ENCODE measurements at places on chromosomes 3 and 15.

- DNase-seq = peak; percentile 42
These were observed 394.5 kb upstream of the DPPA4 start for GRCh38 chr3:109731639-109732473.

DNA sequence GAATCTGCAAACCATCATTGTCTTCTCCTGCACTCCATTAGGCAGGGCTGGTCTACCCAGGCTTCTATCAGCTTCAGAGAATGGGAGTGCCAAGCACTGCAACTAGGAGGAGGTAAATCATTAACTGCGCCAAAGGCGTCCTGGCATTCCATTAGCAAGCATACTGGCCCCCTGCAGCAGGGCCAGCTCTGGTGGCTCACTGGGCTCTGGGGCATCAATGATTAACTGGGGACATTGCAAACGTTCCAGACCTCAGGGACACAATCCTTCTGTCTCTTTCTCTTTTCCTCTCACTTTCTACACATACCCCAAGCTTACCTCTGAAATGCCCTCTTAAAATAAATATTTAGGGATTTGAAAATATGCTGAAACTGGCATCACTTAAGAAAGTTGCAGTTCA, 129.0 kb downstream of the MYLK start:
- no peak for DNase-seq

DNA sequence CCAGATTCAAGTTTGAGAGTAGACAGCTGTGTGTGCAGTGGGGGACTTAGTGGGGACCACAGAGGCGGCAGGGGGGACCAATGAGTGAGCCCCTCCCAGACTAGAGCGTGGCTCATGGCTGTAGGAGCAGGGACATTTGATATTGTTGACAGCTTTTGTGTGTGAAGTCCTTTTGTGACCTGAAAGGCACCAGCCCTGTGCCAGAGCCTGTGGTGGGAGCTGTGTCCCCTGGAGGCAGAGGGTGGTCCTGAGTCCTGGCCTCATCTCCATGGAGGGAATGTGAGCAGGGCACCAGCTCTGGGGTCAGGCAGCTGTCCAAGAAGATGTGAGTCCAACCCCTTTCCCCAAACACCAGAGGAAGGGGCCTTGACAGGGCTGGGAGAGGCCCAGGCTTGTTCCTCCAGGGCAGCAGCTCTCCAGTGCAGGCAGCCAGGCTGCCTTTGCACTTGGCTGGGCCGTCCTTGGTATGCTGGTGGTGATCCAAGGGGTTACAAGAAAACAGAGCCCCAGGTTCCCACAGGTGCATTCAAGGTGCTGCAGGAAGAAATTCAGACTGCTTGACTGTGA, 10.1 kb upstream of the C3orf22 start:
- no peak for DNase-seq

DNA sequence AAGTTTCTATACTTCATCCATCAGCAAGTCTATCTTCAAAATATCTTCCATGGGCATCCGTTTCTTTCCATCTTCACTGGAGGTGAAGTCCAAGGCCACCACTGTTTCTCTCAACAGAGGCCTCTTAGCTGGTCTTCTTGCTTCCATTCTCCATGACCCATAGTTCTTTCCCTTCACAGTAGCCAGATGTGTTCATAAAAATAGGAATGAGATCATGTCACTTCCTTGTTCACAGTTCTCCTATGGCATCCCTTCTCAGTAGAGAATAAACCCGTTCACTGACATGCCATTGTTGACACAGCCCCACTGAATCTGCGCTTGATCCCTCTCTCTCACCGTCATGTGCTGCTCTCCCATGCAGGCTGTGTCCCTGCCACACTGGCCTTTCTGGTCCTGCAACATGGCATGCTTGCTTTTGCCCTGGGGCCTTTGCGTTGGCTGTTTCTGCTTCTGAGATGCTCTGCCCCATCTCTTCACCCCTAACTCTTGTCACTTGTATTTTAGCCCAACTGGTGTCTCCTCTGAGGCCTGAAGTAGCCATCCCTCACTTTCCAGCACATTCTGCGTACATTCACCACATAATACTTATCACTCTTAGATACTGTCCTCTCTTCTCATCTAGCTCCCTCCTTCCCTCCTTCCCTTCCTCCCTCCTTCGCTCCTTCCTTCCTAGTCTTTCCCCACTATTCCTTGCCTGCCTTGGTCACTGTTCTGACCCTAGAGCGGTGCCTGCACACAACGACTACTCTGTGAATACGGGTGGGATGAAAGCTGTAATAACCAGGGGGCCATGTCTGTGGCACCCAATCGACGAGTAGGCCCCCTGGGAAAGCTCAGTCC, 42.0 kb downstream of the STARD5 start:
- DNase-seq = no peak

GRCh38 chr3:67031986-67032385, 33.9 kb downstream of the KBTBD8 start:
- no peak for DNase-seq

GRCh38 chr15:41411031-41411430, 5.9 kb upstream of the RTF1 start:
- no peak for DNase-seq

GRCh38 chr3:65582012-65582717, 456.6 kb downstream of the MAGI1 start:
- no peak for DNase-seq

DNA sequence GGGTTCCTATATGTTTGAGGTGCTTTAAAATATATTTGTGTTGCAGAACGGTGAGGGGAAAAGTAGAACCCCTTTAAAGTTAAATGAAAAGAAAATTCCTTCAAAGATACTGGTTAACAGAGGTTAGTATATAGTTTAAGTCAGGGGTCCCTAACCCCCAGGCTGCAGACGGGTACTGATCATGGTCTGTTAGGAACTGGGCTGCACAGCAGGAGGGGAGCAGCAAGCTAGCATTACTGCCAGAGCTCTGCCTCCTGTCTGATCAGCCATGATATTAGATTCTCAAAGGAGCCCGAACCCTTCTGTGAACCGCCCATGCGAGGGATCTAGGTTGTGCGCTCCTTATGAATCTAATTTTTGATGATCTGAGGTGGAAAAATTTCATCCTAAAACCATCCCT, 37.5 kb upstream of the RFX7 start:
- no peak for DNase-seq

DNA sequence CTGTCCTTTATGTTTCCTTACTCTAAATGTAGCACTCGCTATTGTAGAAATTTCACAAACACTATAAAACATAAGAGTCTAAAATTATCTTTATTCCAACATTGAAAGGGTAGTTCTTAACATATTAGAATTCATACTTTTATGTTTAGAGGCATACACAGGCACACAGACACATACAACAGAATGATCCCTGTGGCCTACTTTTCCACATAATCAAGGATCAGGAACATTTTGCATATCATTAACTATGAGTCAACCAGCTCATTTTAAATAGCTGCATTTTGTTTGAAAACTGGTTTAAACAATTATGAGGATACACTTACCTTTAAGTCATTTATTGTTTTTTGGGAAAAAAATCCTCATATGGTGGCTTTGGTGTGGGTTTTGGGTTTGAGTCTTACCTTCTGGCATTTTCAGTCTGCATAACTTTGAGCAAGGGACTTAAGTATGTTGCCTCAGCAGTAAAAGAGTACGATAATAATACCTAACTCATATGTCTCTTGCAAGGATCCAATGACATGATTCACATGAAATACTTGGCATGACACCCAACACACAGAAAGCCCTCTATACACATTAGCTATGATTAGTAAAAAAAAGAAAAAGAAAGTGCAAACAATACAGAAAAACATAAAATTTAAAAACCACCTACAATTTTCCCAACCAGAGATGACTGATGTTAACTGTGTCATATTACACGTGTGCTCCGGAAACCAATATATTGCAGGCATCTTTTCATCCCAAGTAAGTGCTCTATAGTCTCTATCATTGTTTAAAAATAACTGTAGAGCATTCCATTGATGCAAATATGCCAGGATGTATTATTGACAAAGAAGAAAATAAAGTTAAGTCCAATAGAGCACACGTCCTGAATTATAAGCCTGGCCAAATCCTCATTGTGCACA, 213.1 kb upstream of the ADAMTS9 start:
- DNase-seq = no peak

DNA sequence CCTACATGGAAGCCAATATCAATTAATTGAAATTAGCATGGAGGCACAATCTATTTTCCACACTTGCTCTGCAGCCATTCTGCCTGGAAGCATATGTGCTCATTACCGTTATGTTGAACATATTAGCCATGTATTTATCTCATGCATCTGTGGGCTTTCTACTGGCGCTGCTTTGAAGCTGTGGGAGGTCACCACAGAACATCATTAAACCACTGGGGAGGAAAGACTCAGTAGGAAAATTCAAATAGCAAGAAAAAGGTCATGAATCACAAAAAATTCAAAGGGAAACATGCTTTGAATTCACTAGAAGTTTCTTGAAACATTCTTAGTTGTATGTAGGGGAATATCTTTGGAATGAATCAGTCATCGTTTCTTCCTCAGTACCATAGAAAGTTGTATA, 652.5 kb downstream of the EDEM1 start:
- no peak for DNase-seq

GRCh38 chr15:34754171-34754601, 612 bp downstream of the GJD2 start:
- DNase-seq = peak; percentile 57

DNA sequence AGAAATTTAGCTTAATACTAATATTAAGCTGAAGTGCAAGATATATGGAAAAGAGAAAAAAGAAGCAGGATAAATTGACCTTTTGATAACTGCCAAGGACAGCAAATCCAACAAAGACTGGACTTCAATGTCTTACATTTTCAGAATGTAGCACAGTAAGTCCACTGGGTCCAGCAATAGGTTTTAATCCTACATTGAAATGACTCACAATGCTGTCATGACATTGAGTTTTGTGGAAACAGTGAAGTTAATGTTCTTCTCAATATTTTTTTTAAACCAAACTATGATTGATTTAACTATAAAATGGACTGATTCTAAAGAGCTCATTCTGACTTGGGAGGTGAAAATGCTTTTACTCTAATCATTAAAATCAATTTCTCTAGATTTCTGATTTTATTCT, 166.6 kb upstream of the ZNF717 start:
- no peak for DNase-seq

DNA sequence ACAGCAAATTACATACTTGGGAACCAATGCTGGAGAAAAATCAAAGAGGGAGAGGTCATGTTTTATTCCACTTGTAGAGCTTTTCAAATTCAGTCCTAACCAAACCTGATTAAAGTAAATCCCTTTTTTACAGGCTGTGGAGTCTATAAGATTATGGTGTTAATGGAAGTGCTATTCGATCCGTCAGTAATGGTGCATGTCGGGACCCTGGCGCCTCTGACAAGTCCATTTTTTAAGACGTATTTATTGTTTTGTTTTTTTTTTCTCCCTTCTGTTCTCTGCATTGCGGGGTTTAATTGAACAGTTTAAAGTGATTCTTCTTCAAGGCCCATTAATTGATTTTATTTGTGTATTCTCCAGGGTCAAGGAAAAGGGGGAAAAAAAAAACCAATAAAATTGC, 725.9 kb downstream of the TUSC7 start:
- DNase-seq = peak; percentile 46

DNA sequence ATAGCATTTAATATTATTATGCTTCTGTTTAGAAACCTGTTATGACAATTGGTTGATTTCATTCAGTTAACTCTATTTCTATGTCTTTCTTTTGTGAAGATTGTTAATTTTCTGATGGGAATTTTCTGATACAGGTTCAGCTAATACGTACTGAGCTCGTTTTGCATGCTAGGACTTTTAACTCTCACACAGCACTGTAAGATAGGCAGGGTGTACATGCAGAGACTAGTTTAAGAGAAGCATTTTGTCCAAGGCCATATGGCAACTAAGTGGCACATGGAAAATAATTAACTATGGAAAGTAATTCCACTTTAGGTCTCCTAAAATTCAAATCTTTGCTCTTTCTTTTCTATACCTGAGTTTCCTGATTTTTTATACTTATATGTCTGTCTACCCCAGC, 81.9 kb downstream of the IL1RAP start:
- peak; percentile 66 for DNase-seq

GRCh38 chr3:132253262-132253878, 63.8 kb upstream of the ACP3 start:
- no peak for DNase-seq

DNA sequence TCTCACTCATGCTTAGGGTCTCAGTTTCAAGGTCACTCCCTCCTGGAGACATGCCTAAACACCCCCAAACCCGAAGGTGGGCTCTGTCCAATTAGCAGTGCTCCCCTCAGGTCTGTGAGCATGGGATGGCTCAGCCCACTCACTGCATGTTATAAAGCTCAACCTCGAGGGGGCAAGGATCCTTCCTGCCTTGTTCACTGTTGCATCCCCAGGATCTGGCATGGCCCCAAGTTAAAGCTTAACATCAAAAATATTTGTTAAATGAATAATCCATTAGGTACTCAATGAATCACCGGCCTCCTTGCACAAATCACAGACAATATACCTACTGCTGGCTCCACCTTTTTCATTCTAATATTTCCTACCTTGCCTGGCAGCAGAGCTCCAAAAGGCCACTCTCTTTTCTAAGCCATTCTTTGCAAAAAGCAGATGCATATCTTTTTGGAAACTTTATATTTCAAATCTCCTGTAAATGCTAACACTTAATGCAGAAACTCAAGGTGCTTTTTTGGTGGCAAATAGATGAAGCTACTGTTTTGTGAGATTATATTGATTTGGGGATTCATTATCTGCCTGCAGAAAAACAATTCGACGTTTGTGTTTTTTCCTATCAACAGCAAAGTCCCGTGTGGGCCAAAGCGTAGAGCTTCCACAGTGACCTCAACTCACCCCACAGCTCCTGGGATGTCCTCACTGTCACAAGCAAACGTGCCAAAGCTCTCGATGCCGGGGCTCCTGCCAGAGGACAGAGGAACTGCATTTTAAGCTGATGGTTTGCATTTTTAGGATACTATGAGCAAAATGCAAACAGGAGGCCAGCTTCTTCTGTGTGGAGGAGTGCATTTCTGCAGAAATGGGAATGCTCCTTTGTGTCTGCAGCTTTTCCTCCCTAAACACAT, 35.4 kb downstream of the PCOLCE2 start:
- no peak for DNase-seq

DNA sequence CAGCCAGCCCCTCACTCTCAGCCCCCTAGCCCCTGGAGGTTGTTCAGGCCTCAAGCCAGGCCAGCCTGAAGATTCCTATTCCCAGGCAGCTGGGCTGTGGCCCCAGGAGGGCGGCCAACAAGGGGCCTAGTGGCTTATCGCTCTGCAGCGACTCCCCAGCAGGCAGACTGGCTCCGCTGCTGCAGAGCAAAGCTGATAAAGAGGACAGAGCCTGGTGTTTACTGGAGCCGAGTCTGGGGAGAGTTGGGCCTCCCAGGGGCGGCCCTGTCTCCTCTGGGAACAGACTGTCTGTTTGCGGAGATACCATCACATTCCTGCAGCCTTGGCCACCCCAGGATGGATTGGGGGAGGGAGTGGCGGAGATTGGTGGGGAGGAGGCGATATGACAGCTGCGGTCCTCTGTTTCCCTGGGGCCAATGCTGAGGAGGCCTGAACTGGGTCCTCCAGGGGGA, 22.4 kb upstream of the SMAD6 start:
- DNase-seq = peak; percentile 65

Data from NCI-H524 (cell line).